ENCODE measurements at places on chromosomes 1 and 21.

- no peak for DNase-seq
These were observed 28.7 kb downstream of the ABCA4 start for GRCh38 chr1:94092210-94092613.

GRCh38 chr1:150560576-150561253 is 11.5 kb downstream of the ADAMTSL4 start:
- peak; percentile 78 for DNase-seq

DNA sequence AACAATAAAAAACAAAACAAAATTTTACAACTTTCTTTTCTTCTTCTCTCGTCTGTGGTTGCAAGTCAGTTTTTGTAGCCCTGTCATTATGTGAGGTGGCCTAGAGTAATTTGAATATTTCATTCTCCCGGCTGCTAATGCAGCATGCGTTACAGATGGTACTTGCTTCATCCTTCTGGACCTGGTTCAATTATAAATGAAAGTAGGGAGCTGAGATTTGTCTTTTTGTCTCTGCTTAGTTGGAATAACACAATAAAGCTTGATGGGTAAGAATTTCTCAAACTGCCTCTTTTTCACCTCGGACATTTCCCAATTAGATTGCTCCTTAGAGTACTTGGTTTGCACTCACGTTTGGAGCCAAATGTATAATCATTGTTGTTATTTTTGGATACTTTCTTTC is 201.6 kb downstream of the PBX1 start:
- DNase-seq, result no peak

DNA sequence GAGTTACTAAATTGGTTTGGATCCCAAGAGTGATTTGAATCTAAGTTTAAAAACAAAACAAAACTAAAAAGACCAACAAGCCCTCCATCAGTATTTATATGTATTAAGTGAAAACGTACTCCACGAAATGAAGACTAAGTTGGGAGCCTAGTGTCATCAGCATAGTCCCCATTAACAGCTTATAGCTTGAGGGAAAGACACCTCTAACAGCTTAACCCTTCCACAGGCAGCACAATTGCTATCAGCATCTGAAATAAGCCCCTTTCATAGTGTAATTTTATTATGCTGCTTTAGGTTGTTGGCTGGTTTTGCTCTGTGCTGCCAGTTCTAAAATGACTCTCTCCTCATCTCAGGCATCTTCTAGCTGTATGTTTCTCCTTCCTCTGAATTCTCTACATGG is 25.8 kb upstream of the ST6GALNAC5 start:
- DNase-seq, result no peak

- no peak for DNase-seq
These were observed 5.3 kb downstream of the HTR1D start for GRCh38 chr1:23211955-23212354.

- DNase-seq, result no peak
These were observed 12.8 kb downstream of the RNF2 start for GRCh38 chr1:185058110-185058509.

- no peak for DNase-seq
These were observed 16.1 kb upstream of the RBBP5 start for GRCh38 chr1:205137901-205138300.

DNA sequence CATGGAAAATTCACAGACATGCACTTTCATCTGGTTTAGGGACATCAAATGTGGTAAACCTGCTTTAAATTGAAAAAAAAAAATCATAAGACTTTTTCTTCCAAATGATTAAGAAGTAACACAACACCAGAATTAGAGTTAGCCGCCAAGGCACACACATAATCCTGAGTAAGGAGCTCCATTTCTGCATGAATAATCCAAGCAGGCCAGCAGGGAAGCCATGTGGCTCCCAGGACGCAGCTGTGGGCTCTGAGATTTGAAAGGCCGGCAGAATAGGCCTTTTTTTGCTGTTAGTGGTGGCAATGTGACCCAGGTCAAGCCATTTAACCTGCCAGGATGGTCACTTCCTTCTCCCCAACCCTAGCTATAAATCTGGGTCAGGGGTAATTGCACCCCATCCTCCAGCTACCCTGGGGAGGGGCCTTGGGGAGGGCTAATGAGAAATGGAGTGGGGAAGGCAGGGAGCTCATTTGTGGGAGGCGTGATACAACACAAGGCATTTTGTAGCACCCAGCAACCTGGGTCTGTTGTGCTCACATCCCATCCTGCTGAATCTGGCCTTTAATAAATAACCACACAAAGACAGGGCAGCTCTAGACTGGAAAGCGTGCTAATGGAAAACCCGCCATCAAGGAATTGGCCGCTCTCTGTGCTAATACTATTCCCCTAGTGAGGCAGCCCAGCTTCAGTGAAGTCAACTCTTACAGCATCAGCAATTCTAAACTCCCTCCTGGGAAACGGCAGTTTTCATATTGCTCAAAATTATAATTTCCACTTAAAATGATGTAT is 178.5 kb downstream of the RHOU start:
- no peak for DNase-seq

GRCh38 chr1:172883844-172884243 is 166.9 kb downstream of the TNFSF18 start:
- DNase-seq, result no peak

DNA sequence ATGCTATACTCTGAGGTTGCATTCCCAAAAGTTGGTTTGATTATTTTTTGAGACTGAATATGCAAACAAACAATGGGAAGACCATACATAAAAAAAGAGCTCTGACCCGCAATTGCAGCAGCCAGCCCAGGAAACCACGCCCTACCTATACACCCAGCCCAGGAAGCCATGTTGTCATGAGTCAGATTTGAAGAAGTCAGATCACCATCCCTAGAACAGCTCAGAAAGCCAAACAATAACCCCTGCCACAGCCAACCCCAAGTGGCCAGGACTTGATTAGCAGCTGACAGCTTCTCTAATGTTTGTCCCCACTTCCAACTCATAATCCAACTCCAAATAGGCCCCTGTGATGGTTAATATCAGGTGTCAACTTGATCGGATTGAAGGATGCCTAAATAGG is 621.9 kb downstream of the NPHP4 start:
- DNase-seq, result no peak

GRCh38 chr1:233085566-233085965 is 135.2 kb downstream of the NTPCR start:
- DNase-seq, result no peak

DNA sequence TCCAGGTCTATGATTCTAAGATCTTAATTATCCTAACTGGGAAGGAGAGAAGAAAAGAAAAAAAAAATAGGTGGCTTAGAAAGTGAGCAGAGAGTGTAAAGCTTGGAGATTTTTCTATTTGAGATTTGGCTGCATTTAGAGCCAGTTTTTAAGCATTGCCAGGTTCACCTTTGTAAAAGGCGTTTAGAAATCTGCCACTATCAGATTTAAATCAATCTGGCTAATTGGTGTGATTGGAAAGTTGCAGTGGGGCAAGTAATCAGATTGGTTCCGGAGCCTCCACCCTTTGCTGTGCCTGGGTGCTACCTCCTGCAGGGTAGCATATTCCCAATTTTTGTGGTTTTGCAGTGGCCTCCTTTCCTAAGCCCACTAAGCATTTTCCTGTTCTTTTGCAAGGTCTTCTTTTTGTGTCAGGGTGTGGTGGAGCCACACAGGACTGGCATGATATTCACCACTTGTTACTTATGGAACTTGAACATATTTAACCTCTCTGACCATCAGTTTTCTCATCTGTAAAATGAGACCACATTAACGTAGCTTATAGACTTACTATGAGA is 48.5 kb upstream of the PPP2R5A start:
- DNase-seq, result no peak

DNA sequence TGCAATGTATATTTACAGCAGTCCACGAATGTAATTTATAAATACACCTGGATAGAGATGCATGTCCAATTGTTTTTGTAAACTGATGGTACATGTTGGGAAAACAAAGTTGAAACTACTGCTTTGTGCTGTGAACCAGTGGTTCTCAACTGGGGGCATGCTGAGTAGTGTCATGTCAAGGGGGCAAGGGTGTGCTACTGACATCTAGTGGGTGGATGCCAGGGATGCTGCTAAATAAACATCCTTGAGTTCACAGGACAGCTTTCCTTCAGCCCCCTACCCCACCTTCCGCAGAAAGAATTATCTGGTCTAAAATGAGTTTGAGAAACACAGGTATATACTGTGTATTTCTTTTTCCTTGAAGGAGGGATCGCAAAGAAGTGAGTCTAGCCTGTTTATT is 95.9 kb downstream of the RASAL2 start:
- no peak for DNase-seq

DNA sequence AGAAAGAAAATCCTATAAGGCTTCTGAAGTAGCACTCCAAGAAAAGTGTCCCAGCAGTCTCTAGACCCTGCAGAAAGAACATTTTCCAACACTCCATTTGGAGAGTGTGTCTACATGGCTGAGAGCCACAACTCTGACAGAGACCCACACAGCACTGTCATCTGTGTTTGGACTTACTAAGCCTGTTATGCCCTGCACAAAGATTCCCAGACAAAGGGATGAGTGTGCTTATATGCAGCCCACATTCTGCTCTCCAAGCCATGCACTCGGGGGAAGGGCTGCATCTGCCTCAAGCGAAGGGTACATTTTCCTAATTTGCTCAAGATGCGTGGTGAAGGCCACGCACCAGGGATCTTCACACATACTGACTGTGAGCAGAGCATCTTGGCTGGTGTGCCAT is 24.4 kb upstream of the SLAMF6 start:
- DNase-seq, result no peak

GRCh38 chr1:209398313-209398991 is 185.1 kb upstream of the CAMK1G start:
- DNase-seq, result no peak

GRCh38 chr1:210200124-210200736 is 32.4 kb upstream of the SERTAD4 start:
- no peak for DNase-seq

GRCh38 chr21:38879912-38880576 is 74.3 kb downstream of the ETS2 start:
- no peak for DNase-seq

DNA sequence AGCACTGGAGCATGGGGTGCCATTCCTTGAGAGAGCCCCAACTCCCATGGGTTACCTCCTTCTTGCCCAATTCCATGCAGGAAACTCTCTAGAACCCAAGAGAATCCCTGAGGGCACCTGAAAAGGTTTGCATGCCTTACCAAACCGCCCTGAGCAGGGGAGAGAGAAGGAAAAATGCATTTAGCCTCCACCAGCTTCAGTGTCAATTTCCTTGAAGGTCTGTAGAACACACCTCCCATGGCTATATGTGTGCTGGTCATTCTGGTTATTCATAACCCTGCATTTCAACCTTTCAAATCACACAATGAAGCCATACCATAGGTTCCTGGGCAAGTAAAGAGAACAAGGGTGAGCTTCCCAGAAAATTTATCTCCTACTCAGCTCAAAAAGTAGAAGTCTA is 39.6 kb downstream of the HSD3B1 start:
- DNase-seq, result no peak

DNA sequence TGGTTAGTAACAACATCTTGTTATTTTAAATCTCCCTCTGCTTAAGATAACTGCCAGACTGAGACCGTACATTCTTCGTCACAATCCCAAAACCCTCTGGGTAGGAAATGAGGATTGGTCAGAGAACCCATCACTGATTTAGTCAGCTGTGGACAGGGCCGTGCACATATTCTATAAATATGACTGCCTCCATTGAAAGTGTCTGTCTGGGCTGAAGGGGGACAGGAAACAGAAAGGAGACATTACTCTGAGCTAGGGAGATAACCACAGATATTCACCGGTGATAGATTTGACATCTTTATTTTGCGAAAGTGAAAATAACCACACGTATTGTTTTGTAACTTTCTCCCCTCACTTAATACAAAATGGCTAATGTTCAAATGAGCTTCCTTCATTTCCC is 36.9 kb upstream of the ST6GALNAC5 start:
- no peak for DNase-seq

GRCh38 chr1:234884006-234884405 is 244.6 kb downstream of the TOMM20 start:
- no peak for DNase-seq

GRCh38 chr1:97334454-97334853 is 586.4 kb downstream of the DPYD start:
- no peak for DNase-seq

GRCh38 chr21:17444828-17445227 is 68.0 kb upstream of the CXADR start:
- DNase-seq, result no peak

DNA sequence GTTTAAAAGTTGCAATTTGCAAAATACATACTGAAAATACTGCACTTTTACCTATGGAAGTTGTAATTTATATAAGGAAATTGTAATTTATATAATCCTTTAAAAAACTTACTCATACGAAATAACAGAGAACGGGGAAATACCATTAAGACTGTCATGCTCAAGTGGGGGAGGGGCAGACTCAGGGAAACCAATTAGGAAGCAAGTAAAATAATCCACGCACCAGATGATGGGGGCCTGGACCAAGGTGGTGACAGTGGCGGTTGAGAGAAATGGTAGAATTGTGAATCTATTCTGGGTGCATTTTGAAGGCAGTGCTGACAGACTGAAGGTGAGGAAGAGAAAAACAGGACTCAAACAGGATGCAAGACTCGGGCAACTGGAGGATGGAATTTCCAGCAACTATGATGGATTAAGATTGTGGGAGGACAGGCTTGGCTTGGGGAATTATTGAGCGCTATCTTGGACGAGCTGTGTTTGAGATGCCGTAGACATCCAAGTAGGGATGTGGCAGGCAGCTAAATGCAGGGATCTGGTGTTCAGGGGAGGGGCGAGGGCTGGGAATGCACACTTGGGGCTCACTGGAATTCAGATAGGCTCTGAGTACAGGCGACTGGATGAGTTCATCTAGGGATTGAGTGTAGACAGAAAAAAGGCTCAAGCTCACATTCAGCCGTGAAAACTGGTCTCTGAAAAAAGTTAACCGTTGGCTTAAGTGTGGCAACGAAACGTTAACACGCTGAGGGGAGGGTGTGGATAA is 977 bp downstream of the LCA5L start:
- no peak for DNase-seq

GRCh38 chr1:44485229-44485933 is 80.3 kb downstream of the RNF220 start:
- DNase-seq, result no peak

DNA sequence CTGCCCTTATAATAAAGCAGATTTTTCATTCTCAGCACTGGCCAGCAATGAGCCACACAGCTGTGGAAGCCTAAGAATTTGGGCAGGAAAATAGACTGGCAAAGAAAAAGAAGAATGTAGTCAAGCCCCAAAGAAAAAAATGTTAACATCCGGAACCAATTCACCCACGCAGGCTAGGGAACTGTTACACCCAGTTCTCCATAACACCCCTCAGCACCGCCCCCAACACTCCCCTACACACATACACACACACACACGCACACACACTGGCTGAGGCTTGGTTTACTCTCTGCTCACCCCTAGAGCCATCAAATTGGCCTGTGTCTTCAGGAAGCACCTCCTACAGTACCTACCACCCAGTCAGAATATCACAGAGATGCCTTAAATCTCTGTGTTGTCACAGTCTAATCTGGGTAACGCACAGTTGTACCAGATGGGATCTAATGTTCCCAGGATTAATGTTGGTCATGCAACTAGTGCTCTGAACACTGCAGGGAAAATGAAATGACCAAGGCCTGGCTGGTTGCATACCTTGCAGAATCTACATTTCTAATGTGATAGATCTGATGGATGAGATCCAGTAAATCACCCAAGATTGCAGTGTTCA is 14.5 kb downstream of the TBX15 start:
- no peak for DNase-seq

- no peak for DNase-seq
These were observed 41.1 kb downstream of the GLIS1 start for GRCh38 chr1:53697721-53698383.

All from stimulated activated CD4-positive, alpha-beta T cell treated with anti-CD3 and anti-CD28 coated beads, Interleukin-12 subunit alpha, Interleukin-12 subunit beta, amount 100 ng/mL, for 48 hours (primary cell).